NCI-H774 (cell line): ENCODE measurements at places on chromosomes 1 and 21.

- DNase-seq, result no peak
Observed at GRCh38 chr1:67942274-67942673, 108.2 kb downstream of the DIRAS3 start.

DNA sequence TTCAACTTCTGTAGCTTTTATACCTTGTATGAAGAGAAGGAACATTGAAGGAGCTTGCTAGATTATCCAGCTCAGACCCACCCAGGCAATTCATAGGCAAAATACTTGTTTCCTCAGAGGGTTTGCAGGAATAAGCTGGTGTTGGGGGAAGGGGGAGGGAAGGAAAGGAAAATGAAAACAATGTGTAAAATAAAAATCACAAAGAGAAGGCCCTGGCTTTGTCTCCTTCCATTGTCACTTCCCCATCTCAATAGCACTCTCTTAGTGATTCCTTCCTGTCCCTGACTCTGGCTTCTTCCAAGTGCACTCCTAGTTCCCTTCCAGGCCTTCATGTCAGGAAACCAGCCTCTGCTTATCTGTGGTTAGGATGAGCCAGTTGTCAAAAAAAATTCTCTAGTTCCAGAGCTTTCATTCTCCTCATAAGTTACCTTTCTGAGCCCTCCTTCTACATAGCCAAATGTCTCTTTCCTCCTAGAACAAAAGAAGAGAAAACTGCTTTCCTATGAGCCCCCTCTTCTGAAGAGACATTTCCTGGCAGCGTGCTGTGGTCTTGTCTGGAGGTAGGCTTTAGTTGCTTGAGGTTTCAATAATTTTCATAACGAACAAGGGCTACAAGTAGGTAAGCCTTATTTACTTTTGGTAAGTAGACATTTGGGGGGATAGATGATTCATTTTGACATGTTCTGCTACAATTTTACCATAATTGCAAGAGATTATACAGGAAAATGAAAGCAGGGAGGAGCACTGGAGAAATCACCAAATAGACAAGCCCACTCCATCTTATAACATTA is 45.7 kb downstream of the FASLG start:
- no peak for DNase-seq

DNA sequence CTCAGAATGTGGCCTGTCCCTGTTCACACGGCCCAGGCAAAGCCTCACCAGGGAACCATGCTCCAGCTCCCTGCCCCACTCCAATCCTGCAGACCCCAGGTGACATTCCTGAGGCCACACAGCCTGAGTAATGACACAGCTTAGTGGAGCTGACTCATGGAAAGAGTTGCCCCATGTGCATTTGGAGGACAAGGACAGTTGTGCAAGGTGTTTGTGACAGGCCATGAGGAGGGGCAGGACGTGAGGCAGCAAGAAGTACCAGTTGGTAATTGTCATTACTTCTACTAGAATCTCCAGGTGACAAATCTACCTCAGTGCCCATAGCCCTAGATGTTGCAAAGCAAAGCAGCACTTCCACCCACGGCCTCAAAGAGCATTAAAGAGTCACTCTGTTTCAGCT is 15.2 kb downstream of the PRR9 start:
- DNase-seq, result no peak

DNA sequence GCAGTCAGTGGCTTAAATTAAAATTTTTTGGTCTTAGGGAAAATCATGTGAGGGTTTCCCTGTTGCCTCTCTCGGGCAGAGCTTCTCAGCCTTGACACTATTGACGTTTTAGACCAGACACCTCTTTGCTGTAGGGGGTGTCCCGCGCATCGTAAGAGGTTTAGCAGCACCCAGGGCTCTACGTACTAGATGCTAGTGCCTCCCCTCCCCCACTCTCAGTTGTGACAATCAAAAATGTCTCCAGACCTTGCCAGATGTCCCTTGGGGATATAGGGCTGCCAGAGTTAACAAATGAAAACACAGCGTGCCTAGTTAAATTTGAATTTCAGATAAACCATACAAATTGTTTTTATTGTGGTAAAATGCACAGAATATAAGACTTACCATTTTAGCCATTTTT is 293.3 kb downstream of the DISC1 start:
- DNase-seq, result no peak

- no peak for DNase-seq
Observed at GRCh38 chr1:239209591-239209990, 176.8 kb upstream of the CHRM3 start.

DNA sequence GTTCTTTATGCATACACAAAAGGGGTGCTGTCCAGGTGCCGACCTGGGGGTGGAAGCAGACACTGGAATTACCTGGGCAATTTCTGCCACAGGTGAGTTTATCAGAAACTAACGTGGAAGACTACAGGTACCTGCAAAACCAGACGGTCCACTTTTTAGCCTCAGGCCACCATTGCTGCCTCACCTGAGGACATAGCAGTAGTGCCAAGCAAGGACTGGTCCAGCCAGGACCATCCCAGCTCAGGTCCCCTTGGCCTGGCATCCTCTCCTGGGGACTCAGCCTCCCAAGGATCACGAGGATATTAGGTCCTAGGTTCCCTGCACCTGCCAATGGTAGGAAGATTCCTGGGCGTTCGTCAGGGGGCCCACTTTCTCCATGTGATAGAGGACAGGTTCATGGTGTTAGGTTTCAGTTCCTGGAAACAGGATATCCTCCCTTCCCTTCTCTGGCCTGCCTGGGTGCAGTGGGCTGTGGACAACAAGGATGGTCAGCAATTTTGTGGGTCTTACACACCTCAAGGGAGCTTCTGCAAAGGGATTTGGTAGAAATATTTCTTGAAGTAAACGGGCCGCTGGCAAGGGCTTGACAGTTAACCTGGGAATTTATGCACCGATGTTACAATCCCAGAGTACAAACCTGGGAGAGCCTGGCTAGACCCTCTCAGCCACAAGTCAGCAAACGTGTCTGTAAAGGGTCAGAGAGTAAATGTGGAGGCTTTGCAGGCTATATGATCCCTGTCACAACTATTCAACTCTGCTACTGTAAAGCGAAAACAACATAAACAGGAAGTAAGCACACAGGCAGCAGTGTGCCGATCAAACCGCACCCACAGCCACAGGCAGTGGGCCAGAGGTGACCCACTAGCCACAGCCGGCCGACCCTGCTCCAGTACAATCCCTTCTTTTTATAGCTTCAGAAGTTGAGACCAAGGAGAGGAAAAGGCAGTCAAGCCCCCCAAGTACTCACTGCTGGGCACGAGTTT is 71.4 kb upstream of the RAB4A start:
- DNase-seq, result no peak

GRCh38 chr1:54161495-54162168 is 8.8 kb upstream of the CDCP2 start:
- DNase-seq, result no peak

DNA sequence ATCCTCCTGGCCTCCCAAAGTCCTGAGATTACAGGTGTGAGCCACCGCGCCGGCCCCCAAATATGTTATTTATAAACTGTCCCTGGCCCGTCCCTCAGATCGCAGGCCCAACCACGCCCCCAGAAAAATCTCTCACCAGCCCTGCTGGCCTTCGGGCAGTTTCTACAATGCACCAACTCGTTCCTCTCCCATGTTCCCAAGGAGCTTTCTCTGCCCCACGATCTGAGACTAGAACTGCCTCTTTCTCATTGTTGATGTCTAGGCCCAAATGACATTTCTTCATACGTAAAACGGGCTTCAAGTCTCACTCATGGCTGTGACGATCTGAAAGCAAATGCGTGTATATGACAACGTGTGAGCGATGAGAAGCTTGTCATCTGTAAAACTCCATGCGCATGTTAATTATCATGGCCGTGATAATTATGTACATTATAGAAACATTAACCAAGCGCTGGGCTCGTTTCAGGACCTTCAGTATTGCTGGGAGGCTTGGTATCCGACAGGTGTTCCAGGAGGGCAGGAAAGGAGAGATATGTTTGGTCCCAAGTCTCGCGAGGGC is 748 bp upstream of the NIPAL3 start:
- no peak for DNase-seq

GRCh38 chr1:76876655-76877395 is 9.5 kb downstream of the ST6GALNAC5 start:
- no peak for DNase-seq

DNA sequence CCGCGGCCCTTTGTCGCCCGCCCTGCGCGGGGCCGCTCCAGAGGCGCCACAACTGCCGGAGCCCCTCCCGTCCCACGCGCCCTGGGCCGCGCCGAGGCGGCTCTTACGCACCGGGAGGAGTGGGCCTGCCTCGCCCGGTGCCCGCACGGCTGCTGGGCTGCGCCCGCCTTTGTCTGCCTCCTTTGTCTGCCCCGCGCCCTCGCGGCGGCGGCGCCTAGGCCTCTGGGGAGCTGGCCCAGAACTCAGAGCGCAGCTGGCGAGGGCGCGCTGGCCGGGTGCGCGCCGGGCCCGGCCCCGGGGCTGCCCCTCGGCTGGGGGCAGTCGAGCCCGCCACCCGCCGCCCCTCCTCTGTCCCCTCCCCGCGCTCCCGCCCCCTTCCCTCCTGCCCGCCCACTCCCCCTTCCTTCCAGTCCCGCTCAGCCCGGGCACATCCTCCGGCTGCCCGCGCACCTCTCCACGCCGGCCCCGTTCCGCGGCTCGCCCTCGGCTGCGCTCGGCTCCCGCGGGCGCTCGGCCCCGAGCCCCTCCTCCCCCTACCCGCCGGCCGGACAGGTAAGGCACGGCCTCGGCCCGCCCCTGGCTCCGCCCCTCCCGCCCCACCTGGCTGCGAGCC is at the start of gene DRAXIN:
Gene DRAXIN (plus strand): TSS at position 409 of the 613 bp plus-strand sequence. CDS start 14,549 bp downstream, outside the sequence.
- DNase-seq, result no peak

DNA sequence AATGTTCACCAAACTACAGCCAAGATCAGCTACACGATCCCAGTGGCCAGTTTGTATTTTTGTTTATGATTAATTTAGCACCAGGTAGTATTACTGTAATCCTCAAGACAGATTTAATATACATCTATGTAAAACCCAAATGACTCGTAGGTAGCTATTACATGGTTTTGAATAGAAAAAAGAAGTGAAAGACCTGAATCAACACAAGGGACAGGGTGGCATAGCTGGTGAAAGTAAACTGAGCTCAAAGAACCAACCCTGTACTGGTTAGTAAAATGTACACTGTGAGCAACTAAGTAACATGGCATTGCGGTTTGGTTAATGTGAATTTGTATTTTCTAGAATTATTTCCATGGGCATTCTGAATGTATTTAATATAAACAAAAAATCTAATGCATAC is 8.8 kb downstream of the GPATCH2 start:
- no peak for DNase-seq

- peak; percentile 88 for DNase-seq
Observed at GRCh38 chr1:223363856-223364684, at the start of gene SUSD4. Gene SUSD4 (minus strand): TSS chr1:223364176. CDS start chr1:223363425, 751 bp downstream.

- no peak for DNase-seq
Observed at GRCh38 chr21:32455548-32455947, 43.0 kb downstream of the EVA1C start.

DNA sequence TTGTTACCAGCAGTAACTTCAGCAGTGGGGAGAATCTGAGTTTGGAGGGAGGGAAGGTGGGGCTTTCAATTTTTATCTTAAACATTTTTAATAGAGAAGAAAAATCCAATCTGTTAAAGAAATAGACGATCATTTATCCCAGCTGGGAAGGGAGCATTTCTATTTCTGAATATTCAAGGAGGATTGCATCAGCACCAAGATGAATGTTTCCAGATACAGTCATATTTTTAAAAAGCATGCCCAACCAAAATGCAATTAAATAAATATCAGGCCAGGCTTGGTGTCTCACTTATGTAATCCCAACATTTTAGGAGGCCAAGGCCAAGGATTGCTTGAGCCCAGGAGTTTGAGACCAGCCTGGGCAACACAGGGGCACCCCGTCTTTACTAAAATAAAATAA is 1.7 kb upstream of the ATP1A4 start:
- DNase-seq, result no peak

DNA sequence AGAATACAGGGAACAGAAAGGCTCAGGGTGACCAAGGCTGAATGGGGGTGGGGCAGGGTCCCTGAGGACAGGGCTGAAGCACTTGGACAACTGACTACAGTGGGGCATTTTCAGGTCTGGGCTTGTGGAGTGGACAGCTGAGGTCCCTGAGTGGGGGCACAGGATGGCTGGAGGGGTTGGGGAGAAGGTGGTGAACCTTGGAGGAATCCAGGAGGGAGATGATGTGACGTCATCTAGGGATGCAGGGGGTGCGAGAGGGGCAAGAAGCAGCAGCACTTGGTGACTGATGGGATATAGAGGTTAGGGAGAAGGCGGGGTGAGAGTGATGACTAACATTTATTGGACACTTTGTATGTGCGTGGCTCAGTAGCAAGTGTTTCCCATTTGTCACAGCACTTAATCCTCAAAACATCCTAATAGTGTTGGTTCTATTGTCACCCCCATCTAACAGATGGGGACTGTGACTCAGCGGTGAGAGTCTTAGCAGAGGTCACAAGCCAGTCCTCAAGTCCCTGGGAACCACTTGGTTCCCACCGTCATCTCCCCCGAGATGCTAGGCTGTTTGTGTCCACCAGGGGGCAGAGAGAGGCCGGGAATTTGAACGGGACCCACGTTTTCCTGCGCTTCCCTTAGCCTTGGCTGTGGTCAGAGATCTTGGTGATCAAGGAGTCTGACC is 27.9 kb upstream of the BMP8B start:
- DNase-seq, result peak; percentile 84

DNA sequence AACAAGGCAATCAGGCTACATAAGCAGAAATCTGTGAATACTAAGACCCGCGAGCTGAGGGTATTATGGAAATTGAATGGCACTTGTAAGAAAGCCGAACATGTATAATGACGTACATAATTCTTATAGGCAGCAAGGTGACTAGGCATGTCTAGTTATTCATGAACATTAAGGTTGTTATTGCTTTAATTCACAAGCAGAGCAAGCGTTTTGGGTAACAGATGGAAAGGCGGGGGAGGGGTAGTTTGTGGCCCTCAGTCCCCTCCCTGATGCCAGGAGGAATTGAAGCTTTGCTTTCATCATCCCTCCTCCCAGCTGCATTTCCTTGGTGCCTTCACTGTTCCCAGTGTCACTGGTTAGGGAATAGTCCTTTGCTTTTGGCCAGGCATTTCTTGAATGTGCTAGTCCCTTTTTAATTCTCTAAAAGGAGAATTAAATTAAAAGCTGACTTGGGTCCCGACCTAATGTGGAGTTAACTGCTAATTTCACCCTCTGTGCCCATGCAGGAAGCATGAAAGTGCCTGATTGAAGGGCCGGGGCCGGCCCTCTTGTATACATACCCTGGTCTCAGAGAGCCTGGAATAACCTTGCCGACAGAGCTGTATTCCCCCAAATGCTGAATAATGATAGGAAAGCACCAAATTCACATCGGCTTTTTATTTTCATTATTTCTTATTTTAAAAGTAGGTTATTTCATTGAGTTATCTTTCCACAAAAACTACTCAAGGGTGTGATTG is 42.5 kb downstream of the RYR2 start:
- DNase-seq, result no peak

GRCh38 chr1:93616996-93617669 is 64.5 kb downstream of the BCAR3 start:
- DNase-seq, result peak; percentile 50

GRCh38 chr1:44460107-44460882 is 55.2 kb downstream of the RNF220 start:
- DNase-seq, result no peak

DNA sequence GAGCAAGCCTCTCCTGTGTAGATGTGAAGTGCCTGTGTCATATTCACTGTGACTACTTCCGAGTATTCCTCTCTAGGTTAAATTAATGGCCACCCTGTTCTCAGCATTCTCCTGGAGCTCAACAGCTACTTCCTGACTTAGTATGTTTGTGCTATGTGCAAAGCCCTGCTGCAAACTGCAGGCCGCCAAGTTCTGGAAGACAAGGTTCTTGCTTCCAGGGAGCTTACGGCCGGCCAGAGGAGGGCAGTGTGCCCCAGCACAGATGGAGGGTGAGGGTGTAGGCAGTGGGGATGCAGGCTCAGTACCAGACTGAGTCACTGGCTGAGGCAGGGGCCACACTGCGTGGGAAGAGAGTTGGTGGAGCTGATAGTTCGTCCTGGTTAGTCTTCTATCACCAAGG is 43.2 kb downstream of the ELK4 start:
- no peak for DNase-seq

GRCh38 chr1:44409757-44410156 is 4.7 kb downstream of the RNF220 start:
- DNase-seq, result no peak
